NCI-H524 treated with DMSO at 0.1 percent for 48 hours (cell line): ENCODE measurements at places on chromosomes 6 and 20.

- no peak for DNase-seq
These were observed 7.7 kb upstream of the SLC4A11 start for GRCh38 chr20:3246682-3247081.

GRCh38 chr6:47674673-47675072 is 23.7 kb upstream of the ADGRF4 start:
- DNase-seq, result no peak

DNA sequence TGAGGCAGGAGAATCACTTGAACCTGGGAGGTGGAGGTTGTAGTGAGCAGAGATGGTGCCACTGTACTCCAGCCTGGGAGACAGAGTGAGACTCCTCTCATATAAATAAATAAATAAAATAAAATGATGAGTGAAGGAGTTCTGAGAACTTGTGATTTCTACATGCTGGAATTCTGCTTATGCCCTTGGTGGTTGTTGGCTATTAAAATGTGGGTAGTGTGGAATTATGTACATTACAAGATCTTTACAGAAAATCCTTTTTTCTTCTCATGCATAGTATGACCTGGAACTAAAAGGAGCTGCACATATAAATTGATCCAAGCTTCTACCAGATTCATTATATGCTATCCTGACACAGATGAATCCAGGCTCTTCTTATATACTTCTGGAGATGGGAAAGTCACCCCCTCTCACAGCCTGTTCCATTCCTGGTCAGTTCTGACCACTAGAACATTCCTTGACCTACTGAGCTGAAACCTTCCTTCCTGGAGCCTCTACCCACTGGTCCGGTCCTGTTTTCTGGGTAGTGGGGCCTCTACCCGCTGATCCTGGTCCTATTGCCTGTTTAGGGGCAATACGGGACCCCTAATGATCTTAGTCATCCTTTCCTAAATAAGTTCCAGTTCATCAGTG is 37.7 kb upstream of the TAF8 start:
- DNase-seq, result no peak

DNA sequence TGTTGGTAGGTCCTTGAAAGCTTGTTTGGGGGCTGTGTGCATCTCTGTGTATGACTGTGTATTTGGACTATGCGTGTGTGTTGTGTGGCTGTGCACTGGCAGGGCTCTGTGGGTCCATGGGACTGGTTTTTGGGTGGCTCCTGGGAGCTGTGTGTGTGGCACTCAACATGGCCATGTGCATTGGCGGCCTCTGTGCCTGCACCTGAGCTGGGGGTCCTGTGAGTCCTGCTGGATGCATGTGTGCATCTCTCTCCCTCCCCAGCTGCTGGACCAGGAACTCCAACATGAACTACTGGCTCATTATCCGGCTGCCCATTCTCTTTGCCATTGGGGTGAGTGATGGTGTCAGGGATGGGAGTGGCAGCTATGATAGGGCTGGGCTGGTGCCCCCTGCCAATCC is 30.1 kb downstream of the GLP1R start:
- no peak for DNase-seq

GRCh38 chr6:112513175-112513574 is 166.0 kb downstream of the RFPL4B start:
- no peak for DNase-seq

GRCh38 chr6:22891934-22892333 is 322.6 kb downstream of the HDGFL1 start:
- DNase-seq, result no peak

GRCh38 chr20:38825901-38826625 is 20.6 kb downstream of the PPP1R16B start:
- DNase-seq, result peak; percentile 76

- no peak for DNase-seq
These were observed 1.1 kb upstream of the IL17F start for GRCh38 chr6:52245425-52245824.

DNA sequence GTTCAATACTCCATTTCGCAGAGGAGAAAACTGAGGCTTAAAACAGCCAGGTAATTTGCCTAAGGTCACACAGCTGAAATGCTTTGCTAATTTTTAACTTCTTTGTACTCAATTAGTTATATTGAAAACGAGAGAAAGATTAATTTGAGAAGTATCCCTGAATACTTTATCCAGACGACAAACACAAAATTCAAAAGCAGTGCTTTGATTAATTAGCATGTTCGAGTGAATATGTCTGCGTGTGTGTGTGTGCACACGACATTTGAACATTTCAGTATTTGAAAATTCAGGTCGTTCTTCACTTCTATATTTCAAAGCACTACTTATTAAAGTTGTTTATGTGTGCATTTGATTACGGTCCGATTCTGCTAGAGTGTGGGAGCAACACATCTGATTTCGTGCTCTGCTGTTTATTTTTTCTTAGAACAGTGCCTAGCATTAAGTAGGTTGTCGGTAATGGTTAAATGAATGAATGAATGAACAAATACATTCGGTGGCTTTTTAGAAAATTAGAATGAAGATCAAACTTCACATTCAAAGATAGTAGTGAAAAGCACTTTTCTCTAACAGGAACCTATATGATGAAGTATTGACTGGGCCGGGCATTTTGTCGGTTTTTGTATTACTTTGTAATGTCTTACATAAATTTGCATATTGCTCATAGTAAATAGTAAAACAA is 36.9 kb upstream of the SYNCRIP start:
- no peak for DNase-seq

DNA sequence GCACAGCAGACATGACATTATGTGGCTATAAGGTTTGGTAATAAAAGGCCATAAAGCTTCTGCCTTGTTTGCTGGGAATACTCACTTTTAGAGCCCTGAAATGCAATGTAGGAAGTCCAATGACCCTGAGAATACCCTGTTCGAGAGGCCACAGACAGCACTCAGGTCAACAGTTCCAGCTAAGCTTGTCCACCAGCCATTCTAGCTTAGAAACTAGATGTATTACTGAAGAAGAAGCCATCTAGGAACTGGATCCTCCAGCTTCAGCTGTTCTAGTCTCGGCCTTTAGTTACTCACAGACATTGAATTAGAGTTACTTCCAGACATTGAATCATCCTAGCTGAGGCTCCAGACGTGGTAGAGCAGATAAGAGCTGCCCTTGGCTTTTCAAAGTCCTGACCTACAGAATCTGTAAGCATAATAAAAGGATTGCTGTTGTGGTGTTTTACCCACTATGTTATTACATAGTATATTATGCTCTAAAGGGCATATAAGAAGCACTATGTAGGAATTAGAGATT is 84.9 kb downstream of the MMS22L start:
- DNase-seq, result no peak

DNA sequence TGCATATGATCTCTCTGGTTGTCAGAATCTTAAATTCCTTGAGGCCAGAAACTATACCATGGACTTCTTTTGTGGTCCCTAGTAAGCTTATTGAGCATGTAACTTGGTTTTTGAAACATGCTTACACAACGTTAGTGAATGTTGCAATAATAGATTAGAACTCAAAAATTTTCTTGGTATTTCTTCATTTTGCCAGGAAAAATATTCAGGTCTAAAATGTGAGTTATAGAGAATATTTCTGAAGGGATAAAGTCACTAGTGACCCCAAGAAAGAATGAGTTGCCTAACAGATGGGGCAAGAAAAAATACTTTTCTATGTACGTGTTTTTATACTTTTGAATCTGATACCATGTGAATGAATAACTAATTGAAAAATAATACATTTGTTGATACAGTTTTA is 195.4 kb downstream of the TFAP2A start:
- no peak for DNase-seq

- DNase-seq, result no peak
These were observed 69.9 kb downstream of the SESN1 start for GRCh38 chr6:109024784-109025183.

GRCh38 chr6:16633961-16634360 is 127.3 kb downstream of the ATXN1 start:
- no peak for DNase-seq

DNA sequence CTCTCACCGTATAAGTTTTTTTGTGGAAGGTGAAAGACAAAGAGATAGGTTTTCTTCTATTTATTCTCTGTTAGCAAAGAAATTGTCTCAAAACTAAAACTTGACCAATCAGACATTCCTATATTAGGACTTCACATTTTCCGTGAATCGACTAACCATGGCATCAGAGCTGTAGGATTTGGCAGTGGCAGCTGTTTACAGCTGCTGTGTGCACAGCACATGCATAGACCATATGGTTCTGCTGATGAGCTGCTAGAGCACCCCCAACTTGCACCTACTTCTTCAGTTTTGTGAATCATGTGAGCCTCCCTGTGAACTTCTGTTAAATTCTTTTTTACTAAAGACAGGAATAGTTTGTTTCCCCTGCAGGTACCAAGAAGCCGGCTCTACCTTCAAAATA is 157.9 kb downstream of the RFX6 start:
- no peak for DNase-seq

- DNase-seq, result no peak
These were observed 20.1 kb upstream of the FAM209A start for GRCh38 chr20:56504373-56505005.

- DNase-seq, result no peak
These were observed 34.1 kb downstream of the SERPINB1 start for GRCh38 chr6:2807342-2808090.

GRCh38 chr6:134850721-134851305 is 99.1 kb downstream of the ALDH8A1 start:
- DNase-seq, result no peak

- no peak for DNase-seq
These were observed 208.6 kb upstream of the MCHR2 start for GRCh38 chr6:100202417-100203194.

- no peak for DNase-seq
These were observed 7.4 kb upstream of the BPIFA3 start for GRCh38 chr20:33209789-33210188.

DNA sequence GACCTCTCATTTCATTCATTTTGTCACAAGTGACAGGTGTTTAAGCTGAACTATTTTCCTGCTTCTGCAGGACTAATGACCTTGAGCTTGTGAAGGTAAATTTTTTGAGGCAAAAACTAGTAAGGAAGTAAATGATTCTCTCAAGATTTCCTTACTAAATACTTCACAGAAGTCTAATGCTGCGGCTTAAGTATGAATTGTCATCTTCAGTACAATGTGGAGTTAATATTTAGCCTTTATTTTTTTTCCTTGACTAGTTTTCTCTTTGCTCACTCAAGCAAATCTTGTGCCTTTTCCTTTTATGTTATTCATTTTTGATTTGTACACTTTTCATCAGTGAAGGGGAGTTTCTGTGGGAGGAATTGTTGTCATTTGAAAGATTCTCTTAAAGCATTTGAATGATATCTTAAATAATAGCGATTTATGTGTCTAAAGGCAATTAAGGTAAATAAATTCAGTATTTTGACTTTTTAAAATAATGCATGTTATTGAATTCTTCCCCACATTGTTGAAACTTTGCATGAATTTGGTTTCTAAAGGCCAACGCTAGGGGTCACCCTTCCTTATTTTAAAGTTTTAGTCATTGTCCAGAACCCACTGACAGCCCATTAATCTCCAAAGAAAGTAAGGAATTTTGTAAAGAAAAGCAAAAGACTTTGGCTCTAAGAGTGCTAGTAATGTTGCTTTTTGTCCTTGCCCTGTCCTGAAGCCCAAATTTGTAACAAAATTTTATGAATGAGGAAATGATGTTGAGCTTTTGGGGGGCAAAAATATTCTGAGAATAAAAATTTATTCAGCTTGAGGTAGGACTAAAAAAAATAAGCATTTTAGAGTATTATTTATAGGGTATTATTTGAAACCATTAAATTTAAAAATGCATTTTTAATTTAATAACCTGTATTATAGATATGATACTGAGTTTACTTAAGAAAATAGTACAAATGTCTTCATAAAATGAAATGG is 157.4 kb upstream of the LAMA2 start:
- DNase-seq, result no peak

- peak; percentile 95 for DNase-seq
These were observed 167.4 kb downstream of the SASH1 start for GRCh38 chr6:148509800-148510581.

- no peak for DNase-seq
These were observed 56.5 kb upstream of the ADGRF1 start for GRCh38 chr6:47098570-47098993.

DNA sequence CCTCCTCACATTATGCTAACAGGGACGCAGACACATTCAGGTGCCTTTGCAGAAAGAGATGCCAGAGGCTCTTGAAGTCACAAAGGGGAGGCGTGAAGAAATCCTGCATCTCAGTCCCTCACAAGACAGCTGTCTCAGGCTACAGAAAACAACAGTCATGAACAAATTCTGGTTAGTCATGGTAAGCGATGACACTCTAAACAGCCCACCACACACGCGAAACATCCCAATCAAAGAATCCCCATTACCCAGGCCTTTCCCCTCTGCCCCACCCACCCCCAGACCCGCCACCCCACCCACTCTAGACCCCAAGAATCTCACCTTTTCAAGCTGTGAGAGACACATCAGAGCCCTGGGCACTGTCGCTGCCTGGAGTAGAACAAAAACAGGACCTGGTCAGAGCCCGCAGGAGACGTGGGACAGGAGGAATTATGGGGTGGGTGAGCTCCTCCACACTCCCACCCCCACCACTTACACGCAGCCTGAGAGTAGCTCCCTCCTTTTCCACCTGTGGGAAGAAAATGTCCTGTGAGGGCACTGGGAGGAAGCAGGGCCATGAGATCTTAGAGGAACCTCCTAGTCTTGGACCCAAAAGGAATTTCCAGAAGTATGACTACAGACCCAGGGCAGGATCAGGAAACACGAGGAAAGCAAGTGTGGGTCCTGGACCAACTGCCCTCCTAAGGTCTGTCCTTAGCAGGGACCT is 2.7 kb downstream of the HLA-B start:
- DNase-seq, result no peak

DNA sequence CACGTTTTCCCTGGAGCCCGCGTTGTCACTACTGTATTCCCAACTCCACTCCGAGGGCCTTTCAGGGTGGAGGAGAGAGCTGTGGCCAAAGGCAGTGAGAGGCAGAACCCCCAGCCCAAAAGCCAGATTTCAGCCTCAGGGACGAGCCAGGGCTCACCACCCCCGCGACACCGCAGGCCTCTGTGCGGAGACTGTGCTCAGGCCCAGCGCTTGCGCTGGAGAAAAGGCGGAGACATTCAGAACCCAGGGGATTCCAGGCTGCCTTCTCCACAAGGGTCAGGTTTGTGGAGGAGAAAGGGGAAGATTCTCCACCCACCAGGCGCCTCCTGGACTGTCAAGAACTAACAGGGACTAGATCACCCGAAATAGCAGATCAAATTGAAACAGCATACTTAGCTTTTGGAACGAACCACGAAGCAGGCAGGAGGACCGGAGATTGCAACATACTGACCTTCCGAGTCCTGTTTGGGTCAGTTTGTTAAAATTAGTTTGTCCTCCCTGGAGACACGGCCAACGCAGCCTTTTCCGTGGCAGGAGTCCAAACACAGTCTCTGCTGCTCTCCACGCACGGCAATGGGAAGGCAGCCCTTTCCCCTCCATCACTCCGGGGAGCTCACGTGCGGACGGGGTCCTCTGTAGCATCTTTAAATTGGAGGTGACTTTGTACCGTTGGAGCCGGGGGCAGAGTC is 14.4 kb downstream of the DLL1 start:
- no peak for DNase-seq

DNA sequence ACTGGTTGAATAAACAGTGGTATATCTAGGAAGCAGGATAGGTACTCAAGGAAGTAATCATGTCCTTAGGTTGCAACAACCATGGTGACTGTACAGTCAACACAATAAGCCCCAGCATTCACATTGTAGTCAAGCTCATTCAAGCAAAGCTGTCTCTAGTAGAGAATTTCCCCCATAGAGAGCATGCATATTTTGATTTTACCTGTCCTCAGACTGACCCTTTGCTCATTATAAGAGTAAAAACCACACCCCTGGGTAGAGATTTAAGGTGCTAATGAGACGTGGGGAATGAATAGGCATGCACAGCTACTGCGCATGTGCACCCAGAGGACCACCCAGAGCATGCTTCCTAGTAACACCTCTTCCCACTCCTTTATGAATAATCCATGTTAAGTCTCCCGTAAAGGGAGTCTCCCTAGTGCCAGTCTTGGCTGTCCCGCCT is 6.1 kb upstream of the RNF8 start:
- DNase-seq, result no peak
